ENCODE measurements at places on chromosomes 12 and 14.

DNA sequence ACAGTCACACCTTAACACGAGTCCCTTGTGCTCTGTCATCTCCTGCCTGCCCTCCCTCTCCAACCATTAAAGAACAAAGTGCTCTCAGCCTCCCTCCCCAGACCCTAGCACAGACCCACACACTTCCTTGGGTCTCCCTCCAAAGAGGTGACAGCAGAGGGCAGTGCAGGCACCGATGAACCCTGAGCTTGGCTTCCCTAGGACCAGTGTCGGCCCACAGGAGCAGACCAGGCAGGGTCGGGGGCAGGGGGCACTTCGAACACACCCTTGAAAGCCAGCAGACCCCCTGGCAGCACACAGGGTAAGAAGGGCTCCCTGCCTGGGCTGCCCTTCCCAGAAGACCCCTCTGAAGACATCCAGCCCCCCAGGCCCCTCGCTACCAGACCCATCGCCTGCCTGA, 7.0 kb downstream of the CDK2AP1 start:
- DNase-seq: no peak

GRCh38 chr12:15700595-15700994, 88.6 kb downstream of the EPS8 start:
- no peak for DNase-seq

- DNase-seq: no peak
Observed at GRCh38 chr14:64340560-64341196, 46.5 kb upstream of the ESR2 start.

DNA sequence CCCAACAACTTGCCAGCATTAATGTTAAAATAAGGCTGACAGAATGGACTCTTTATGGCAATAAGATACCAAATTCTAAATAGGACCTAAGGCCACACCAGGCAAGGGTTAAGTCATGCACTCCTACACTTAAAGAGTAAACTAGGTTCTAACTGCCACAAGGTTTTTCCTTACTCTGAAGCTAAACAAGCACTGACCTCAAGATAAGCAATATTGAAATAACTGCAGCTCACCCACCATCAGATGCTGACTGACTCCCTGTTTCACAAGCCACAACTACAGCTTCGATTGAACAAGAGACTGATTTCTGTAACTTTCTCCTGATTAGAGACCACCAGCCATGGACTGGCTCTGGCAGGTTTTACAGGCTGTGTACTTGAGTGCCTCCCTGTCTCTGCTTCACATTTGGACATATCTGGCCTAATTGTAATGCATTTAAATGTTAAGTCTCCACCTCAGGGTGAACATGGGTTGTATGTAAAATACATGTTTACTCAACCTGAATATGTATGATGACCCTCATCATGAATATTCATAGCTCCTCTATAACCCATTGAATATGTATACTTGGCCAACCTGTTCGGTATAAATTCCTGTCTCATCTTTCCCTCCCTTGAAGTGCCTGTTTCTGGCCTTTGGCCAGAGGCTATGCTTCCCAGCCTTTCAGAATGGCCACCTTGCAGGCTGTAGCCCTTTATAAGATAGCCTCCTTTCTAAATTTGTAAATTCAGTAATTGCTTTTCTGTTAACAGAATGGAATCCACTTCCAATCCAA, 70.5 kb upstream of the DAAM1 start:
- no peak for DNase-seq

- no peak for DNase-seq
Observed at GRCh38 chr12:42760550-42760949, 171.0 kb upstream of the PRICKLE1 start.

DNA sequence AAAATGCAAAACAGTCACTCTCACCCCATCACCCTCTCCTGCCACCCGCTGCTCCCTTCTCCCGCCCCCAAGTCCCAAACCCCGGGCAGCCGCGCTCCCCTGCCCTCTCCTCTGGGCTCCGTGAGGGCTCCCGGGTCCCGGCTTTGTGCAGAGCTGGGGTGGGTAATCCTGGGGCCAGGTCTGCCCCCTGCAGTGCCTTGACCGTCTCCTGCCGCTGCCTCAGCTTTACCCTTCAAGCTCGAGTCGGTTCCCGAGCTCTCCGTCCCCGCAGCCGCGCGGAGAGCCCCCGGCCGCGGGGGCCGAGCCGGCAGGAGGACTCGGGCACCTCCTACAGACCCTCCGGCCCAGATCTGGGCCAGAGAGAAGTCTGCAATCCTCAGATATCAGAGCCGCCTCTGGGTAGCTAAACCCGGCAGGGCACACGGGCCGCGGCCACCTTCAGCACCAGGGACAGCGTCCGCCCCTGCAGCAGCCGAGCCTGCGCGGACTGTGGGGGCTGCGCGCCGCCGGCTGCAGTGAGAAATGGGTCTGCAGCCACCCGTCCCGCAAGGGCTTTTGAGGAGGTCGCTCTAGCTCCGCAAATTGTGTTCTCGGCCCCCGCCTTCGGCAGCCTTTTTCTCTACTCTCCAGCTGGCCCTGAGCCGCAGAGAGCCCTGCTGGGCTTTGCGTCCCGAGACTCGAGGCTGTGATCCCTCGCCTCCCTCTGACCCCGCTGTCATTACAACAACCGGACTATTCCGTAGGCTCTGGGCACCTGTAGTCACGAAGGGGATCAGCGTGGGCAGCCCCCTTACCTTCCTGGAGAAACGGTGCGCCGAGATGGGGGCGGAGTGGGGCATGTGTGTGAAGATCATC, 1.2 kb downstream of the PRMT8 start:
- no peak for DNase-seq

- peak; percentile 43 for DNase-seq
Observed at GRCh38 chr14:77040741-77041653, 12.5 kb upstream of the IRF2BPL start.

DNA sequence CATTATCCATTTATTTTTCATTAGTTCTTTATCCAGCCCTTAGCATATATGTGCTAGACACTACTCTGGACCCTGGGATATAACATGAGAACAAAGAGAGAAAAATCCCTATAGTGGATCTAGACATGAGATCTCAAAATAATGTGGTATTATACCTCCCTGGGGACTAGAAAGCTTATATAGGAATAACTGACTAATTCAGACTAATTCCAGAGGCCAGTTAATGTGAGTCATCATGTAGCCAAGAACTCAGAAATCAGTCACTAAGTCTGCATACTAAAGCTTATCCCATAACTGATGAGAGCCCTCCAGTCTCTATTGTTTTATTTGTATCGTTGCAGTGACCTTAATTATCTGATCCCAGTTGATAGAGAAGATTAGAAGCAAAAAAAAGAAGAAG, 267.1 kb upstream of the RGS6 start:
- DNase-seq: no peak

- DNase-seq: no peak
Observed at GRCh38 chr12:462936-463705, 3.4 kb downstream of the B4GALNT3 start.

DNA sequence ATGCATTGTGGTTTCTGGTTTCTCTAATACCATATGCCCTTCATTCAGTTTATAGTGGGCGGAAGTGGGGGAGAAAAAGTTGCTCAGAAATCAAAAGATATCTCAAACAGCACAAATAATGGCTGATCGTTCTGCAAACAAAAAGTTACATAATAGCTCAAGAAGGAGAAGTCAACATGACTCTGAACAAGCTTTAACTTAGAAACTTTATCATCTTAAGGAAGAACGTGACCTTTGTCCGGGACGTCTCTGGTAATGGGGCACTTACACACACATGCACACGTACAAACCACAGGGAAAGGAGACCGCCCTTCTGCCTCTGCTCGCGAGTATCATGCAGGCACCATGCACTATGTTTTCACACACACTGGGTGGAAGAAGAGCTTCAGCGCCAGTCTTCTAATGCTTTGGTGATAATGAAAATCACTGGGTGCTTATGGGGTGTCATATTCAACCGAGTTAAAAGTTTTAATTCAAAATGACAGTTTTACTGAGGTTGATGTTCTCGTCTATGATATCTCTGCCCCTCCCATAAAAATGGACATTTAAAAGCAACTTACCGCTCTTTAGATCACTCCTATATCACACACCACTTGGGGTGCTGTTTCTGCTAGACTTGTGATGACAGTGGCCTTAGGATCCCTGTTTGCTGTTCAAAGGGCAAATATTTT, 4.7 kb downstream of the FOS start:
- no peak for DNase-seq

DNA sequence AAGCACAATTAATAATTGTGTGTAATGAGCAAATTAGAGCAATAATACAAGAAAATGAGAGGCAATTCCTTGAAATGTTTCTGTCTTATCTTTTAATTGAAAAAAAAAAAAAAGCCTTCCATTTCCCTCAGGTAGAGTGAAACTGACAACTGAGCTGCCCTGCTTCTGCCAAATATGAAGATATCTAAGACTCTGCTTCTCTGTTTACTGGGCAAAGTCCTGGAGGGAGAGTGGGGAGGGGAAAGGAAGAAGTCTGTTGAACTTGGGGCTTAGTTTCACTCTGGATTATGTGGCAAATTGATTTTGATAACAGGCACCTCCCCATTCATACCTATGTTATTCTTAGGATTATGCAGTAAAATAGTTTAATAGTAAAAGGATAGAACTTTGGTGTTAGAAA, 364.9 kb downstream of the NRXN3 start:
- DNase-seq: no peak

DNA sequence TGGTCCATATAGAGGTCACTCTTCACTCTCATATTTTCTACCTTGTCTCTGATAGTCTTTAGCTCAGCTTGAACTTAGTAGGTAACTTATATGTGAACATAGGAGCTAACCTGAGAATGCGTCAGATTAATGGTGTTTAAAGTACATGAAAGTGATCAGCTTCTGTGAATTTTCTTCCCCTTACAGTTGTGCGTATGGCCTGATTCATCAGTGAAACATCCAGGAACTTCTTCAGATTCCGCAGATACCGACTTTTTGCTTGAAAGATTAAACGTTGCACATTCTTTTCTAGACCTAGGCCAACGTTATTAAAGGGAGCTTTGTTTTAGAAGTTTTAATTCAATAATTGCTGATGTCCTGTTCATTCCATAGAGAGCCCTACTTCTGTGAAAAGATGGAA, 1945.1 kb upstream of the SEL1L start:
- DNase-seq: no peak

GRCh38 chr14:85597701-85598100, 67.8 kb downstream of the FLRT2 start:
- no peak for DNase-seq

- DNase-seq: no peak
Observed at GRCh38 chr14:41362139-41362538, 244.5 kb upstream of the LRFN5 start.

DNA sequence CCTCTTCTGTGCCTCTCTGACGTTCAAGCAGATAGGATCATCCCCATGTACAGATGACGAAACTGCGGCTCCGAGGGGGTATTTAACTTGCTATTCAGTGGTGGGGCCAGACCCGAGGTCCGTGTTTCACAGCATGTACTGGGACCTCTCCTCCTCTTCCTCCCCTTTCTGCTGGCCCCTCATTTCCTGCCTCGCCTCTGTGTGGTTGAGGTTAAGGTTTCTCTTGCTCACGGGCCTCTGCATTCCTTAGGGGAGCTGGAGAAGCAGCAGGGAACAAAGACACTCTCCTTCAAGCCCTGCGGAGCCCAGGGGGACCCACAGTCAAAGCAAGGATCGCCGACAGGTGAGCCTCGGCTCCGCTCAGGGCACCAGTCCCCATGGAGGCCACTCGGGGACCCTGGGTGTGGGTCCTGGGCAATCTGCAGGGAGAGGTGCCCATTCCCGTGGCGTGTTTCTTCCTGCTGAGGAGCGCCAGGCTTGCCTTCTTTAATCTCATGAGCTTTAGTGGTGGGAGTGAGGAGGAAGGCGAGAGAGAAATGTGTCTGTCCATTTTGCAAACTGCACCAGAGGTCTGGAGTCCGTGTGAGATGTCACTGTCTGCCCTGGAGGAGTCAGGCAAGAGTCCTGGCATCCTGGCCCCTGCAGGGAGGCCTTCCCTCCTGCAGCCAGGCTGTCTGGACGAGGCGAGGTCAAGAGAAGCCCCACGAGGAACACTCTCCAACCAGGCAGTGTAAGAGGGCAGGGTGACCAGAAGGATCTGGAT, 45.0 kb downstream of the SLC6A12 start:
- no peak for DNase-seq

- no peak for DNase-seq
Observed at GRCh38 chr12:15152456-15152855, 68.8 kb downstream of the RERG start.

- peak; percentile 22 for DNase-seq
Observed at GRCh38 chr12:44227616-44228015, 391.7 kb downstream of the TMEM117 start.

DNA sequence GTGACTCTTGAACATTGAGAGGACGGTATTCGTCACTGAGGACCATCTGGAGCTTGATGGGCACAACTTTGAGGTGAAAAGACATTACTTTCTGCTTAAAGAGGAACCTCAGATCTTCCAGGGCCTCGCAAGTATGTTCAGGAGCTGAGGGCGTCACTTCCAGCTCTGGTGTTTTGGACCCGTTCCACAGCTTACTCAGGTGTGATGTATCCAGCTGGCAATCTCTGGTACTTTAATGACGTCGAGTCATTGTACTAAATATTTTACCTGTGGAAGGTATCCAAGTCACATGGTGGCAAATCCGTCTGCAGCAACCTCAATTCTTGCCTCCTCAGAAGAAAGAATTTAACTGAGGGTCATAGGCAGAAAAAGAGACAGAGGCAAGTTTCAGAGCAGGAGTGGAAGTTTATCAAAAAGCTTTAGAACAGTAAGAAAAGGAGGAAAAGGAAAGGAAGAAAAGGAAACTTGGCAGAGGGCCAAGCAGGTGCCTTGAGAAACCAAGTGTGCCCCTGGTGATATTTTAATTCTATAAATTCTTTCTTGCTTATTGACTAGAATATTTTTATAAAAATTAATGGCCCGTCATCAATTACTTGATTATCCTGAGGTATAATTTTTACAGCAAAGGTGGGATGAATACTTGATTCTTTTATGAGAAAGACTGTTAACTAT, 250.6 kb downstream of the AEBP2 start:
- DNase-seq: no peak

DNA sequence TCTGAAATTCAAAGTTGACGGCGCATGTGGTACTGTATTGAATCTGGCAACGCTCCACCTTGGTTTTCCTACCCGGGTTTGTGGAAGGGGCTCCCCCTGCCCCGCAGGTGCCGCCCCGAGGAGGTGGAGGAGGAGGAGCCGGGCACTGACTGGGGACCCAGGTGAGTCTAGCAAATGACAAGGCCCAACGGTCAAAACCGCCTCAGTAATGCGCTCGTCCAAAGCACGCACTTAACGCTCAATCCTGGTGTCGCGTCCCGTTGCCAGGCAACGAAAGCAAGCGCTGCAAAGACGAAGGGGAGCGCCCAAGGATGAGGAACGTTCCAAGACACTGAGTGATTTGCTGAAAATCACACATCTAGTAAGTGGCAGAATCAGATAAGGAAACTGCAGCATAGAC, 24.0 kb upstream of the CLEC4E start:
- DNase-seq: no peak

GRCh38 chr12:110849221-110849620, 2.4 kb downstream of the CCDC63 start:
- no peak for DNase-seq

DNA sequence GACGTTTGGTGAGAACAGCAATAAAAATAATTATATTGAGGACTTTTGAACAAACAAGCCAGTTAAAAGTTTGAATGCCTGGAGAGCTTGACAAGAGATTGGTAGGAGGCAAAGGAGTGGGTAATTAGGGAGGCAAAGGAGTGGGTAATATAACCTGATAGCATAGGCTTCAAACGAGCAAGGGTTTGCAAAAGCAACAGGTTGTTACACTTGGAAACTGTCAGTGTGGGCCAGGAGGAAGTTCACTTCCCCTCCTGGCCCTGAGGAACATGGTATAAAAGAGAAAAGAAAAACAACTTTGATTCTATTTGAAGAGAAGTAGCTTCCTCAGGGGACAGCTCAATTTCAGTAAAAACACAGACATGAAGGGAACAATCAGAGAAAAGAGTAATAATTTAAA, 121.7 kb downstream of the CCER1 start:
- no peak for DNase-seq

Measured in NCI-H446 (cell line).